ENCODE measurements at places on chromosomes 13 and 19.

DNA sequence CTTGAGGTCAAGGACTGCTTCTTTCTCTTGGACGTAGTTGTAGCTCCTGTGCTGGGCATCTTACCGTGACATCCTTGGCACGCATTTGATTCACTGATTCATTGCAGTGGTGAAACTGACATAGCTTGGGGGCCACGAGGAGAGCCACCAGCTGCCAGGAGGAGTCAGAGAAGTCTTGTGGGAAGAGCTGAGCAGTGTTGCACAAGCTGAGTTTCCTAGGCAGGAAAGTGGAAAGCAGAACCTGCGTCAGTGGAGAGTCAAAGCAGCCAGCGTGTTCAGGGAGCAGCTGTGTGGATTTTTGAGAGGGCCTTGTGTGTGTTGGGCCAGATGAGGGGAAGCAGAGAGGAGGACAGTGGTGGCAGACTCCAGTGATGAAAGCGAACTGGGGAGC is 5.3 kb upstream of the GPR183 start:
- no peak for DNase-seq

DNA sequence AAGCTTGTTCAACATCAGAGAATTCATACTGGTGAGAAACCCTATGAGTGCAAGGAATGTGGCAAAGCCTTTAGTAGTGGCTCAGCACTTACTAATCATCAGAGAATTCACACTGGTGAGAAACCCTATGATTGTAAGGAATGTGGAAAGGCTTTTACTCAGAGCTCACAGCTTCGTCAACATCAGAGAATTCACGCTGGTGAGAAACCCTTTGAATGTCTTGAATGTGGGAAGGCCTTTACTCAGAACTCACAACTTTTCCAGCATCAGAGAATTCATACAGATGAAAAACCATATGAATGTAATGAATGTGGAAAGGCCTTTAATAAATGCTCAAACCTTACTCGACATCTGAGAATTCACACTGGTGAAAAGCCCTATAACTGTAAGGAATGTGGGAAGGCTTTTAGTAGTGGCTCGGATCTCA is 25.2 kb downstream of the ZNF383 start:
- no peak for DNase-seq

- no peak for DNase-seq
Measured at GRCh38 chr19:4878491-4878968, 11.1 kb upstream of the PLIN3 start.

DNA sequence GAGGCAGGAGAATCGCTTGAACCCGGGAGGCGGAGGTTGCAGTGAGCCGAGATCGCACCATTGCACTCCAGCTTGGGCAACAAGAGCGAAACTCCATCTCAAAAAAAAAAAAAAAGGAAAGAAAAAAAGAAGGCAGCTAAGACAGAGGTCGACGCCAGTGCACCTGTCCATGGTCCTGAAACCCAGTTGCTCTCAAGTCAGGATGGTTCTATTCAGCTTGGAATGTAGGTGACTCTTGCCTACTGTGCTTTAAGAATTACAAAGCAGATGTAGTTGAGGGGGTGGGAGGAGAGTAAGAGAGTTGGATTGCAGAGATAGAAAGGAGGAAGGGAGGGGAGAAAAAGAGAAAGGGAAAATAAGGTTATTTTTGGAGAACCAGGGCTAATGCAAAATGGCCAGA is 18.7 kb downstream of the CACNG7 start:
- DNase-seq, result no peak

GRCh38 chr13:24888291-24888931 is 124.4 kb downstream of the RNF17 start:
- DNase-seq, result no peak
